ENCODE measurements at places on chromosomes 12 and 14.

- no peak for DNase-seq
These were observed 179.6 kb upstream of the LMO3 start for GRCh38 chr12:16785524-16785923.

- no peak for DNase-seq
These were observed 167.4 kb downstream of the PHLDA1 start for GRCh38 chr12:75864161-75864560.

DNA sequence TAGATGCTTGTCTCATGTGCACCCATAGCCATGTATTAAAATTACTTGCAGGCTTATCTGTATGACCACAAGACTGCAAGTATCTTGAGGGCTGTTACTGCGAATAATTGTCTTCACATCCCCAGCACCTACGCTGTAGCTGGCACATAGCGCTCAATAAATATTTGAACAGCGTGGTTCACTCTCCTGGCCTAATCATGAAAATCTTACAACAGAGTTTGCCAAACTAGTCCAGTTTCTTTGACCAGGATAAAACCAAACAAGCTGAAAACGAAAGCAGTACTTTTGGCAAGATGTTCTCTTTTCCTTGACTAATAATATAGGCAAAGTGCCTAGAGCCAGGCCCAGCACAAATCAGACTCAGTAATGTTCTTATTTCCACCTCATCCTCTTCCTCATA, 106.7 kb downstream of the RPS29 start:
- no peak for DNase-seq

- no peak for DNase-seq
These were observed 9.2 kb downstream of the MYO1A start for GRCh38 chr12:57040750-57041149.

GRCh38 chr14:92558319-92558718, 44.7 kb downstream of the RIN3 start:
- no peak for DNase-seq

DNA sequence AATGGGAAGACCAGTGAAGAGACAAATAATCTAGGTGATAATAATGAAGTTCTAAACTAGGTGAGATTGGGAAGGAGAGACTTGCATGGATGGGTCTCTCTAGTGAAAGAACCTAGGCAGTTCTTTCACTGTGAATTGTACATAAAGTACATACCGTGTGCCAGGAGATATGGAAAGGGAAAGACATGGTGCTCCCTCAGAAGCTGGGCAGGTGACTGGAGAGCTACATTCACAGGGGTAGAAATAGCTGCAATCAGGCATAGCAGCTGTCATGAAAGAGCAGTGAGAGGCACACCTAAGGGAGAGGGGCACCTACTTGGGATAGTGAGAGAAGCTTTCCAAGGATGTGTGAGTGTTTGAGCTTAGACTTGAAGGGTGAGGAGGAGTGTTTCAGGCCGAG, 9.3 kb downstream of the STK38L start:
- no peak for DNase-seq

- no peak for DNase-seq
These were observed 36.0 kb downstream of the MAP1LC3B2 start for GRCh38 chr12:116595186-116595585.

GRCh38 chr14:31884776-31885379, 192.2 kb upstream of the ARHGAP5 start:
- peak; percentile 58 for DNase-seq

GRCh38 chr14:38547961-38548490, 292.1 kb upstream of the CLEC14A start:
- DNase-seq: no peak

- DNase-seq: no peak
These were observed at the start of gene FGF23 for GRCh38 chr12:4379405-4379804. Gene FGF23 (minus strand): TSS chr12:4379712. CDS start chr12:4379582, 130 bp downstream.

- no peak for DNase-seq
These were observed 20.4 kb downstream of the TMTC1 start for GRCh38 chr12:29763301-29763683.

GRCh38 chr14:31678421-31679249, 117.4 kb downstream of the NUBPL start:
- DNase-seq: no peak

- no peak for DNase-seq
These were observed 97.8 kb downstream of the SCARB1 start for GRCh38 chr12:124765581-124766489.

- no peak for DNase-seq
These were observed 9.0 kb downstream of the TAPBPL start for GRCh38 chr12:6460751-6461371.

DNA sequence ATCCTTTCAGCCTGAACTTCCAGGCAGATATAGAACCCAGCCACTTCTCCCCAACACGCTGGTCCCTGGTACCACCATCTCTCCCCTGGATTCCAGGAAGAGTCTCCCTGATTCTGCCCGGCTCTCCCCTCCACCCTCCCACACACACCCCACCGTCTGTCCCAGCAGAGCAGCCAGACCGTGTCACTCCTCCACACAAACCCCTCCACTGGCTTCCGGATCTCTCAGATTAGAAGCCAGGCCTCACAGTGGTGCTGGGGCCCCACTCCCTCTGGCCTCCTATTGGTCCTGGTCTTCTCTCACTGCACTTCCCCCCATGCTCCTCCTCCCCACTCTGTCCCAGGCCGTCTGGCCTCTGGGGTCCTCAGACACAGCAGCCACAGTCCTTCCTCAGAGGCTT, 52.4 kb upstream of the CDKN3 start:
- no peak for DNase-seq

GRCh38 chr12:67509666-67510386, 138.7 kb upstream of the DYRK2 start:
- peak; percentile 93 for DNase-seq

GRCh38 chr14:95126906-95127530, 30.3 kb downstream of the DICER1 start:
- DNase-seq: no peak

DNA sequence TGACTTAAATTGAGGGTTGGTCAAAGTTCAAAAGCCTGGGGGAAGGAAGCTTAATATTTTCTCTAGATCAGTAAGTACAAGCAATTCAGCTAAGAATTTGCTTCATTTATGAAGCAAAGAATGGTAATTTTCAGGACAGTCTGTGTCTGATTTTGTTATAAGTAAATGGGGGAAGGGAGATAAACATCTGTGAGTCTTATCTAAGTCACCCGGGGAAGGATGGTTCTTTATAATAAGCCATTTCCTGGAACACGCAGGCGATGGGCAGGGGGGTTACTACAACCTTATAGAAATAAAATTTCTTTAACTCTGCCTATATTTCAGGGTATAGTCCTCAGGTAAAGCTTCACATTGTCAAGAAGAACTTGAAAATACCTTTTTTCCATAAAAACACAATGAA, 42.9 kb downstream of the HELB start:
- no peak for DNase-seq

DNA sequence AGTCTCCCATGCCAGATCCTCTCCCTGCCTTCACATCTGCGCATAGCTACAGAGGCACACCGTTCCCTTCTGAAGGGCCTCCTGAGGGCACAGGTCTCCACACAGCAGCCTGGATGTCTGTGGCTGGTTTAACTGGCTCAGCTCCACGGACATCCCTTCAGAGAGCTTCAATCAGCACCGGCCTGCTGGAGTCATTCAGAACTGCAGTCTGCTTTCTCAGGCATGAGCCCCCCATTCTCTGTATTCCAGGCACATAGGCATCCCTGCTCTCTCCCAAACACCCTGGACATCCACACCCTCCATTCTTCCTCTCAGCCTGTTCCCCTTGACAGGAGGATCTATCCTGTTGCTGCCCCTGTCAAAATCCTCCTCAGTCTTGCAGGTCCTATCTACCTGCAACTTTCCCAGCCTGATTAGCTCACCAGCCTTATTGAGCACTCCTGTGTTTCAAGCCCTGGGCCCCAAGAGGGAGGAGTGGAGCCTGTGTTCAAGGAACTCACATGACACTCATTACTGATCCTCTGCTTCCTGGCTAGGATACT, 2.9 kb upstream of the DHRS2 start:
- DNase-seq: no peak

- peak; percentile 10 for DNase-seq
These were observed 9.0 kb downstream of the TMBIM6 start for GRCh38 chr12:49750027-49750995.

DNA sequence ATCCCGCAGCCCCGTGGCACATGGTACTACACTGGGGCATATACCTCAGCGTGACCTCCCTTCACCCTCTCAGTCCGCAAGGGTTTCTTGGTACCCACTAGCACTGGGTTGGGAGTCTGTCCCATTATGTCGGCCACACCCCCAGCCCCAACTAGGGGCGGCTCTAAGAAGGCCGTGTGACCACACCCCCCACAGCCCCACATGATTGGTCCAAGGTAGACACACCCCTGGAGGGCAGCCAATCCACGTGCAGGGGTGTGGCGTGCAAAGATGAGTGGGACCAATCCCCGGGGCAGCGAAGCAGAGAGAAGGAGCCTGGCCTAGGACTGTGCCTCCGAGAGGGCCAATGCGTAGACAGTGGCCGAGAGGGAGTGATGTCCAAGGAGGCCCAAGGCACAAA, 34.6 kb upstream of the BEGAIN start:
- DNase-seq: no peak

- DNase-seq: no peak
These were observed 62.5 kb downstream of the BCL2L14 start for GRCh38 chr12:12133259-12133658.

DNA sequence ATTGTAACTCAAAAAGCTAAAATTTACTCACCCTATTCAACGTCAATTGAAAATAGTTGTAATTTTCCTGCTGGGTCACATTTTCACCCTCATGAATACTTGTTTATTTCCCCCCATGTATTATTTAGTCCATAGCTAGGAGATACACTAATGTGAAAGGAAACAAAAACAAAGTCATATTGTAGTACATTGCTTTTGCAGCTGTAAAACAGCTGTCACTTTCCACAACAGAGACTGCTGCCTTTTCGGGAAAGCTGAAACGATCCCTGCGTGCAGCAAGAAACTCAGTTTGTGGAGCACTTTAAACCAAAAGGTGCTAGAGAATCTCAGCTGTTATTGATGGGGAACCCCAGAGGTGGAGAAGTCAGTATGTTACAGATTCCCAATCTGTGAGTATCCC, 4.3 kb downstream of the RACGAP1 start:
- no peak for DNase-seq

DNA sequence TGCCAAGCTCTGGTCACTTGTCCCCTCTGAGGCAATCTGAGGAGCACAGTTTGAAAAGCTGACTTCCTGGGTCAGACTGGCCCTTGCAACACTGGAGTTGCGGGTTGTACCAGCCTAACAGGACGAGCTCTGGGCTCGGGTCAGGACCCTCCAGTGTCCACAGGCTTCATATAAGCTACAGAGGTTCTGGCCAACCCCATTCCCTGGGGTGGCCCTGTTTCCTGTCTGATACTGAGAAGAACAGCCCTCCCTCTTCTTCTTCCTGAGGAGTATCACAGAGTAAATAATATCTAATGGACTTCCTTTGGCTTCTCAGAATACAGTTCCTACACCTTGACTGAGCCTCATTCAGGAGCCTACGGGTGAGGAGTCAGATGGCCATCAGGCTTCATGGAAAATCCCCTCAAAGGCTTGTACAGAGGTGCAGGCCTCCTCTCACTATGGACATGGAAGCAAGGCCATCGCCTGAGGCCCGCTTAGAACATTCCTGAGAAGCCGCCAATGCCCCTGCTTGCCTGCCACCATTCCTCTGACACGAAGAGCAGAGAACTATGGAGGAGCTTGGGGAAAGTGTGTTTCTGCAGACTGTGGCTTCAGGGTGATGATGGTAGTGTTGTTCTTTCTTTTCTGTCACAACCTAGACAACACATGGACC, 28.5 kb upstream of the ANO2 start:
- DNase-seq: no peak

- DNase-seq: no peak
These were observed 23.2 kb upstream of the LYZ start for GRCh38 chr12:69324797-69325466.

GRCh38 chr12:10094646-10095395, 4.0 kb downstream of the CLEC1A start:
- DNase-seq: no peak

DNA sequence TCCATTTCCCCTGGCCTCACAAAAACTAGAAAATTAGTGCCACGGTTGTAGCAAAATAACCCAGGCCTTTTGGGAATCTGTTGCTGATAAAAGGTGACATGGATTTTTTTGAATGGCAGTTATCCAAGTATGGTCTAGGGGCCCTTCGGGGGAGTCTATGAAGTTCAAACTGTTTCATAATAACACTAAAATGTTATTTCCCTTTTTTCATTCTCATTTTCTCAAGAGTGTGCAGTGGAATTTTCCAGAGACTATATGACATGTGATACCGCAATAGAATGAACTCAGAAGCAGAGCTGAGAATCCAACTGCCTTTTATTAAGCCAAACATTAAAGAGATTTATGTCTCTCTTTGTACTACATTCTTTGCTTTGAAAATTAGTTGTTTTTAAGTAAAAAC, 26.9 kb downstream of the GSTZ1 start:
- DNase-seq: no peak

DNA sequence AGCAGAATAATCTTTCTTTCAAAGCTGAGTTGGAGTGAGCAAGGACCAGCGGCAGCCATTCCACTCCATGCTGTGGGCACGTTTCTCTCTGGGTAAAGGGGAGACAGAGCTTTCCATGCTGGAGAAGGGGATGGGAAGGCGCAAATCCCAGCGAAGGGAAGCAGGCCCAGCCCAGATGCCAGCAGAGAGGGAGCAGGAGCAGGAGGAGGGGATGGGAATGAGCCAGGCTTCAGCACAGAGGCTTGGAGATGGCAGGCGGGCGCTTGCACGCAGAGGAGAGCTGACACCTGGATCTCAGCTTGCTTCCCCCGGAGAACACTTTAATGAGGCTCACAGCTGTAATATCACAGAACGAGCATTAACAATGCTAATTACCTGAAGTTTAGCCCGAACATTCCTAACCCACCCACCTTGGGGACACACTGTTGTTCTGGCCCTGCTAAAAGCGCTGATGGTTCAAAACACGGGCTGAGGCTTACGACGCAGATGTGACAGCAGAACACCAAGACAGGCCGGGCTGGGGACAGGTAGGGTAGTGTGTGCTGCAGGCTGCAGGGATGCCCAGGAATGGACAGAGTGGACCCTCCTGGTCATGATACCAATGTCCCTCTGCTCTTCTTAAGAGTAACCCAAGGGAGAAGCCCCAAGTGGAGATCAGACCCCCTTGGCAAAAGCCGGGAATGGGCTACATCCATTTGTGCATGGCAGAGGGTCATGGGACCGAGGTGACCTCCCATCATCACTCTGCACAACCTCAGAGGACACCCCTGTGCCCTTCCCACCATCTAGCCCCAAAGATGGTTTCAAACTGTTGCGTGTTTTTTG, 288.6 kb downstream of the DPF3 start:
- no peak for DNase-seq

DNA sequence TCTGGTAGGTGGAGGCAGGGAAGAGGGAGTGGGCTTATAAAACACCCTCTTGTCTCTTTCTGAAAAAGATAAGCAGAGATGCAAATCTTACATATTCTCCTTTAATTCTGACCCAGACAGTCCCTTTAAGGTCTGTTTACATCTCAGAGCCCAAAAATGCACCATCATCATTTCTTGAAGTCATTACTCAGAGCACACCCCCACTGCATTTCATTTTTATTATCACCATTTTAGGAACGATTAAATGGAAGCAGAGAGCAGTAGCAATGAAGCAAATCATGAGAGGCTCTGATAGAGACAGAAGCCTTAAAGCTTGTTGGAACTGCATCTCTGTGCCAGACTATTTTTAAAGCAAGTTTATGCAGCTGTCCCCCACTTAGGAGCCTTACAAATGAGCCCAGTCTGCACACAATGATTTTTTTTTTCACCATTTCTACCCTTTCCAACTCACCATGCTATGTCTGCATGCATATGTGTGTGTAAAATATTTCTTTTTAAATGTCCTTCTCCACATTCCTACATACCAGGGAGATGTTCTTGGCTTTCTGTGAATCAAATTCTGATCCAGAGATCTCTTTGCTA, 311.0 kb downstream of the GRIN2B start:
- no peak for DNase-seq

- DNase-seq: no peak
These were observed 85.0 kb downstream of the IPO8 start for GRCh38 chr12:30610718-30611117.

Data from NCI-H226 (cell line).